RWPE1 (cell line): ENCODE measurements at places on chromosomes 11 and 22.
A peak's percentile ranks its signal among the peaks of the same experiment; 100 is the strongest.

- DNase-seq = no peak
Observed at GRCh38 chr22:29737251-29738117, 17.7 kb downstream of the CABP7 start.

GRCh38 chr11:73268671-73269271 lies 3.4 kb upstream of the P2RY6 start:
- no peak for DNase-seq

DNA sequence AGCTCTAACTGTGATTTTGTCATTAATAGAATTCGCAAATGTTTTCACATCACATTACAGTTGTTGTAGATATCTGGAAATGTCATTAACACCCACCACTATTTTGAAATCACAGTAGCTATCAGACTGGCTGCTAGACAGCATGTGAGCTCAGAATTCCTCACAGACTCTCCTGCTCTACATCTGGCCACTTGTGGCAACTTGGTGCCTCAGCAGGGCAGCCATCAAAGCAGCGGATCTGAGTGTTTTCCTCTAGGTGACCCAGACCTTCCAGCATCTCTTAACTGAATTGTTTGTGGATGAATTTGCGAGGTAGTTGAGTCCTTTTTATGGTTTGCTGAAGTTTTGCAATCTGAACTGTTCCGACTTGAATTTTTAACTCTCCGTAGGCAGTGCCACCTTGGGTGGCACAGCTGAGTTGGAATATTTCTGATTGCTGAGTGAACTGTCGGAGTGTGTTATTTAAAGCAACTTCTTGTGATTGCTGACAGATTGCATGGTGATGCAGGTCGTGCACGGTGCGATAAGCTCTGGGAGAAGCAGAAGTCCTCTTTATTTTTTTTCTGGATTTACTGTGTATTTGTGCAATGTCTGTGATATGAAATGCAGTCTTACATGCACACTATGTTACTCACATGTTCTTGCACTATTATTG lies 114.0 kb upstream of the PLET1 start:
- DNase-seq = no peak

- DNase-seq = no peak
Observed at GRCh38 chr22:21020802-21021429, 6.0 kb downstream of the P2RX6 start.

DNA sequence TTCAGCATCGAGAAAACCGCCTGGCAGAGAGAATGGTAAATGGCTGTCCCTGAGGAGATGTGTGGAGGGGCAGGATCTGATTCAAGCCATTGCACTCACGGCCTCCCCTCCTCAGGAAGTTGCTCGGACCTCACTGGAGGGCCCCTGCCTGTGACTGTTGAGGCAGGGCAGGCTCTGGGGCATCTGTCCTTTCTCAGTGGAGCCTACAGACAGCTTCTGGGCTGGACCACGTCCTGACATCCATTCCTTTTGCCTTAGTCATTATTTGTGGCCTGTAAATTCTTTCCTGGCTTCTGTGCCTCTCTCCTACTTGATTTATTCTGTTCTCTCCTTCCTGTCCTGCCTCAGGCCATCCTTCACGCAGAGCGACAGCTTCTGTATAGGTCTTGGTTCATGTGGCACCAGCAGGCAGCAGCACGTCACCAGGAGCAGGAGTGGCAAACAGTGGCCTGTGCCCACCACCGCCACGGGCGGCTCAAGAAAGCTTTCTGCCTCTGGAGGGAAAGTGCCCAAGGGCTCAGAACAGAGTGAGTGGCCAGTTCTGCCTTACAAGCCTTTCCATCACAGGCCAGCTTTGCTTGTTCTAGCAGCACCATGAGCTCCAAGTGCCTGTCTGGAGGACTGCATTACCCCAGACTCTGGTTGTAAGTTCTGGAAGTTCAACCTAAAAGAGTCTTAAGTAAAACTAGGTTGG lies 59.6 kb downstream of the PISD start:
- DNase-seq = no peak

GRCh38 chr11:83456566-83456965 lies 170.4 kb upstream of the CCDC90B start:
- DNase-seq = no peak

GRCh38 chr22:27149921-27150543 lies 492.6 kb downstream of the MIAT start:
- DNase-seq = no peak

- DNase-seq = no peak
Observed at GRCh38 chr22:50314455-50315288, 7.2 kb upstream of the PLXNB2 start.

- DNase-seq = peak; percentile 82
Observed at GRCh38 chr22:39205344-39206021, 39.3 kb downstream of the PDGFB start.

GRCh38 chr22:45262195-45262930 lies 21.7 kb upstream of the KIAA0930 start:
- no peak for DNase-seq

GRCh38 chr11:62221498-62221897 lies 13.0 kb downstream of the SCGB2A1 start:
- DNase-seq = no peak

- no peak for DNase-seq
Observed at GRCh38 chr11:12048936-12049790, 40.7 kb upstream of the DKK3 start.

DNA sequence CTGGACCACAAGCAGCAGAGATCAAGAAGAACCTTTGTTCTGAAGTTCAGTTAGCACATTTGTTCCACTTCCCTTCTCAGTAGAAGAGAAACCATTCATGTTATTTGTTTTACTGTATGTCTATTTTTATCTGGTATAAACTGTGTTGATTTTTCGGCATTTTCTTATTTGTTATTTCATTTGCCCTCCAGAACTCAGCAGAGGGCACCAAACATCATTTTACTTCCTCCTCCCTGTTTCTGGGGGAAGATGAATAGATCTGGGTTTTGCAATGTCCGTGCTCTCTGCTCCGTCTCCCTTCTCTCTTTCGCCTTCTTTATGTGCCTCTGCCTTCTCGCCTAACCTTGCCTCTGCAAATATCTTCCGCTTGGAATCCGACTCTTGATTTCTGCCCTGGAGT lies 366.9 kb downstream of the NTM start:
- DNase-seq = no peak

DNA sequence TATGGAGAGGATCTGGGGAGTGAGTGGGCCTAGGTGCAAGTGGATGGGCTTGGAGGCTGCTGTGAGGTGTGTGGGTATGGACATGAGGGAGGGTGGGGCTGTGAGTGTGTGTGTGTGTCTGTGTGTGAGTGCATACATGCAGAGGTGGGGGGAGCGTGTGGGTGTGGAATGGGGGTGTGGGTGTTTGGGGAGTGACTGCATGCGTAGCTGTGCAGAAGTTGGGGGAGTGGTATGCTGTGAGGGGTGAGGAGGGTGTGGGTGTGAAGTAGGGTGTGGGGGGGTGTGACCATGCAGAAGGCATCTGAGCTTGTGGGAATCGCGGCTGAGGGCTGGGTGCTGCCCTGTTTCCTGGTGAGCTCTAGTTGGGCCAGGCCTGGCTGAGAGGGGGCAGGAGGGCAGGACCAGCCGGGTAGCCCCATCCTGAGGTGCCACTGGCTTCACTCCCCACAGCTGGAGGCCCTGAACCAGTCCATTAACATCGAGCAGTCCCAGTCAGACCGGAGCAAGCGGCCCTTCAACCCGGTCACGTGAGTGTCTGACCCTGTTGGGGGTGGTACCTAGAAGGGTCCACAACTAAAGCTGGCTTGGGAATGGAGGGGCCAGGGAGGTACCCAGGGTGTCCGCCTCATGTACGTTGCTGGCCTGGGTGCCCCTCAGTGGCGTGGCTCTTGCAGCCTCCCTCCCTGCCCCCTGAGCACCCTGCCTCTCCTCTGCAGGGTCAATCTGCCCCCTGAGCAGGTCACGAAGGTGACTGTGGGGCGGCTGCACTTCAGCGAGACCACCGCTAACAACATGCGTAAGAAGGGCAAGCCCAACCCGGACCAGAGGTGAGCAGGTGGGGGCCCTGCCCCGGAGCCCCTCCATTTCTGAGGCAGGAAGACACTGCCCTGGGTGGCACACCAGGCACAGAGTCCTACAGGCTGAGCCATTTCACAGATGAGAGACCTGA lies 16.5 kb downstream of the TMEM258 start:
- no peak for DNase-seq

DNA sequence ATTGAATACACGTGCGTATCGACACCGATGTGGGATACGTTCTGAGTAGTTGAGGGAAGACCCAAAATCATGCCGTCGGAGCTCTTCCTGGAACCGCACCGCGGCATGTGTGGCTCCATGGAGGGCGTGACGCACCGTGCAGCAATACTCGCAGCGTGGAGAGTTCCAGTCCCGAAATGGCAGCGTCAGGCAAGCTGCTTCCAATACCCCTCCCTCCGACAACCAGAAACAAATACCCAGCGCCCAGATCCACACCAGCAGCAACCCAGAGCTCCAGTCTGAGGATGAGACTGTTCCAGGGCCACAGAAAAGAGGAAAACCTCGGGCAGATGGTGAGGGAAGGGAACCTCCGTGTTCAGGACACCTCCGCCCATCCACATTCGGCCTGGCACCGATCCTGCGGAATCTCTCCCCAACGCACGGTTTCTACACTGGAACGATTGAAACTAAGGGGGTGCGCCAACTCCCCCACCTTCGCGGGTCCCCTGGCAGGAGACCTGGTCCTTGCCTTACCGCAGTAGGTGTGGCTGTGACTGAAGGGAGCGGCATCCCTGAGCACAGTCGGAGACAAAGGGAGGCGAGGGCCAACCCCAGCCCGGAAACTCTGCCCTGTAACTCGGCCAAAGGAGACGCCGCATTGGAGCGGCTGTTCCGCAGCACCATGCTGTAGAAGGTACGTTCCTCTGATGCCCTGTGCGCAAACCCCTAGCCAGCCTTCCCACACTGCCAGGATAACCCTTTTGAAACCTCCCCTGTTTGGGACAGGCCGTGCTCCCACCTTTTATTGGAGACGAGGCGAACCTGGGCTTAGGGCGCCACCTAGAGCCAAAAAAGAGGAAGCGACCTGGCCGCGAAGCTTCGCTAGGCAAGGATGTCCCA lies 28.2 kb downstream of the DBX1 start:
- peak; percentile 55 for DNase-seq

DNA sequence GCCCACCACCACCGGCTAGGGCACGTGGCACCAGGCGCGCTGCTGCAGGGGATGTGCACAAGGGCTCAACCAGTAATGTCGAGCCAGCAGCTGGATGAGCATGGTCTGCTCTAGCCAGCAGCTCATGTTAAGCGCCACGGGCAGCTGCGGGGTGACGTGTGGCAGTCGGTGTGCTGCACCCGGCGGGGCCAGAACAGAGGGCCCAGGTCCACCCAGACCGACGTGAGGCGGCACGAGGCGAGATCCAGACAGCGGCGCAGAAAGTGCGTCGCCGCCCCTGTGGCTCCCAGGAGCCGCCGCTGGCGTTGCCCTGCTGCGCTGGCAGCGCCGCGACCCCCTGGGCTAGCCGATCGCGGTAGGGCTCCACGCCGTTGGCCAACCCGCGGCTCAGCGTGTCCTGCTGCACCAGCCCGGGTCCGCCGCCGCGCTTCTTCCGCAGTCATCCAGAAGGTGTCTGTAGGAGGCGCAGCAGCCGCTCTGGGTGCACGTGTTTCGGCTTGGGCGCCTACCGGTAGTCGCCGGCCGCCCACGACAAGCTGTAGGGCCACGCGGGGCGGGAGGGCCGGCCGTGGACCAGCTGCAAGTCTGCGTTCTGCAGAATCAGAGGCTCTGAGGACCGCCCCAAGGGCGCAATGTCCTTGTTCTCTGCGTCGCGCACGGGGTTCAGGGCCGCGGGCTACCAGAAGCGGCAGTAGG lies 4.6 kb upstream of the GALR3 start:
- no peak for DNase-seq

- DNase-seq = no peak
Observed at GRCh38 chr11:16440136-16440535, 83.8 kb upstream of the SOX6 start.

DNA sequence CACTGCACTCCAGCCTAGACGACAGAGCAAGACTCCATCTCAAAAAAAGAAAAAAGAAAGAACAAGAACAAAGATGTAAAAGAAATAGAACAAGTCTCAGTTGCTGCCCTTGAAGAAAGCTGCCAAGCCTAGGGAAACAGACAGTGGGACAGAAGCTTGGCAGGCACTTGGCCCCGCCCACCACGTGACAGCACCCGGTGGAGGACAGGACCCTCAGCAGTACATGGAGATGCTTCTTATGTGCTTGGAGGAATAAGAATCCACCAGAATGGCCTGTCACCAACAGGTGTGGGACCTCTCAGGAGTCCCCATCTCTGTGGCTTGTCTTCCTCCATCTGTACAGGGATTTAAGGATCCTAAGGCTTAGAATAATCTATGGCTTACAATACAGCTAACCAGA lies 7.6 kb upstream of the TMPRSS6 start:
- no peak for DNase-seq

- no peak for DNase-seq
Observed at GRCh38 chr22:47276450-47276820, 514.0 kb downstream of the TBC1D22A start.

- DNase-seq = no peak
Observed at GRCh38 chr11:45031912-45032519, 81.3 kb upstream of the TP53I11 start.

GRCh38 chr22:33124471-33124870 lies 66.3 kb upstream of the SYN3 start:
- DNase-seq = no peak

- DNase-seq = no peak
Observed at GRCh38 chr22:35821654-35822053, 104.0 kb downstream of the APOL5 start.

DNA sequence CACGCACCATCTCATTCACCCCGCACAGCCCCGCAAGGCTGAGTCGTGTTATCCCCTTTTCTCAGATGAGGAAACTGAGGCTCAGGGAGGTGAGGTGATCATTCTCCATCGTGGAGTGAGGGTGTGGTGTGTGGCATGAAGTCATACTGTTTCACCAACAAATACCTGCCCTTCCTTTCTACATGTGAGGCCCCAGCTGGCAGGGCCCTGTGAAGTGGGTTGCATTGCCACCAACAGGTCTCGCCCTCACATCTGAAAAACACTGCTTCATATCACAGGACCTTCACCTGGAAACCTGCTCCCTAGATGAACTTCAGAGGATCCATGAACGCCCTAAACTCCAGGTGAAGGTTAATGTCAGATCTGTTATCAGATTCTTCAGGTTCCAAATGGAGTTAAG lies 4.3 kb downstream of the SSTR3 start:
- DNase-seq = no peak

GRCh38 chr22:33380789-33381530 lies 322.8 kb upstream of the SYN3 start:
- DNase-seq = no peak

DNA sequence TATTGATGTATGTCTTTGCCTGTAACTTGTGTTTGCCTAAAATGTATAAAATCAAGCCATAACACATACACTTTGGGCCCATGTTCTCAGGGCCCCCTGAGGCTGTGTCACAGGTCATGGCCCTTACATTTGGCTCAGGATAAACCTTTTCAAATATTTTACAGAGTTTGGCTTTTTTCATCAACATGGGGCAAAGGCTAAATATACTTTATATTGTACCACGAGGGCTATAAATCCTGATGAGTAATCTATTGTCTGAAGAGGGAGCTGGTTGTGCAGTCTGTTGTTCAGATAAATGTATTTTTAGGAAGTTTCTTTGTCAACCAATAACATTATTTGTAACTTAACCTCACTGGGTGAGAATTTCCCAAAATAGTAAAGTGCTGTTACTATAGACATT lies 404.6 kb upstream of the DDI1 start:
- no peak for DNase-seq
